Kidney capillary endothelial cell (primary cell): ENCODE measurements at places on chromosomes 5 and 9.

GRCh38 chr5:118211606-118212005 is 776.7 kb downstream of the DTWD2 start:
- DNase-seq: no peak

DNA sequence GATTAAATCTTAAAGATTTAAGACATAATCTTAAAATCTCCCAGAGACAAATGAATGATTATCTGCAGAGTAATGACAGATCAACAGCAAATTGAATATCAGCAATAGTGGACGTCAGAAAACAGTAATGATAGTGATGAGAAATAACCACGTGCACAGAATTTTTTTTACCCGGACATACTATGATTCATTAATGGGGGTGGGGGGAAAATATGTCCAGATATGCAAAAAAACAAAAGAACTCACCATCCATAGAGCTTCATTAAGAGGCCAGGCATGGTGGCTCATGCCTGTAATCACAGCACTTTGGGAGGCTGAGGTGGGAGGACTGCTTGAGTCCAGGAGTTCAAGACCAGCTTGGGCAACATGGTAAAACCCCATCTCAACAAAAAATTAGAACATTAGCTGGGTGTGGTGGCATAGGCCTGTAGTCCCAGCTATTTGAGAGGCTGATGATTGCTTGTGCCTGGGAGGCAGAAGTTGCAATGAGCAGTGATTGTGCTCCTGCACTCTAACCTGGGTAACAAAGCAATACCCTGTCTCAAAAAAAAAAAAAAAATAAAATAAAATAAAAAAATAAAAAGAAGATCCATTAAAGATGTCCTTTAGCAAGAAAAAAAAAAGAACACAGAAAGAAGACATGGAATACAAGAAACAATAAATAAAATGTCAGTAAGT is 30.9 kb upstream of the SHOC1 start:
- DNase-seq: no peak

DNA sequence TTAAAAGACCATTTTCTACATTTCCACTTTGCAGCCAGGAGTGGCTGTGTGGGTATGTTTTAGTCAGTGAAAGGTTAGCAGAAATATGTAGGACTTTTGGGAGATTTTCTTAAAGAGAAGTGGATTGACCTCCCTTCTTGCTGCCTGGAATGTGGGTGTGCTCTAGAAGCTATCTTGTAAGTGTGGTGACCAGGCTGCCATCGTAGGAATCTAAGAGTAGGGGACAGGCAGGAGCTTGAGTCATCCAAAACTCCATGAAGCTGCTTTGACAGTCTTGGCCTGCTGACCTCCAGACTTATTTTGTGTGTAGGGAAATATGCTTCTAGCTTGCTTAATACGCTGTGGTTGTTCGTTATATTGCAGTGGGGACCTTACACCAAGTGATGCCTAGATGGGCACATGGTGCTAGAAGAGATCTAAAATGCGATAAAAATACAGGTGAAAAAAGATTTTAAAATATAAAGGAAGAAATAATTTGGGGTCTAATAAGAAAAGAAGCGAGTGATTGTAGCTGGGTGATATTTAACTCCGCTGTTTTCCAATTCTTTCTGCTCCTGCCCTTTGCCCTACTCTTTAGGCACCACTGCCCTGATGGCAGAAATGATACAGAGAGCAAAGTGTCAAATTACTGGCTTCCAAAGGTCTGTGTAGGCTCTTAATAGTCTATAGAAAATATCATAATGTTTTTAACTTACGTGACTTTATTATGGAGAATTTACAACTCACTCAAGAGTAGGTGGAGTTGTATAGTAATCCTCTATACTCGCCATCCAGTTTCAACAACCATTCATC is 298.2 kb upstream of the ZNF608 start:
- no peak for DNase-seq

- no peak for DNase-seq
These were observed 1.0 kb upstream of the TSLP start for GRCh38 chr5:111070272-111071134.

DNA sequence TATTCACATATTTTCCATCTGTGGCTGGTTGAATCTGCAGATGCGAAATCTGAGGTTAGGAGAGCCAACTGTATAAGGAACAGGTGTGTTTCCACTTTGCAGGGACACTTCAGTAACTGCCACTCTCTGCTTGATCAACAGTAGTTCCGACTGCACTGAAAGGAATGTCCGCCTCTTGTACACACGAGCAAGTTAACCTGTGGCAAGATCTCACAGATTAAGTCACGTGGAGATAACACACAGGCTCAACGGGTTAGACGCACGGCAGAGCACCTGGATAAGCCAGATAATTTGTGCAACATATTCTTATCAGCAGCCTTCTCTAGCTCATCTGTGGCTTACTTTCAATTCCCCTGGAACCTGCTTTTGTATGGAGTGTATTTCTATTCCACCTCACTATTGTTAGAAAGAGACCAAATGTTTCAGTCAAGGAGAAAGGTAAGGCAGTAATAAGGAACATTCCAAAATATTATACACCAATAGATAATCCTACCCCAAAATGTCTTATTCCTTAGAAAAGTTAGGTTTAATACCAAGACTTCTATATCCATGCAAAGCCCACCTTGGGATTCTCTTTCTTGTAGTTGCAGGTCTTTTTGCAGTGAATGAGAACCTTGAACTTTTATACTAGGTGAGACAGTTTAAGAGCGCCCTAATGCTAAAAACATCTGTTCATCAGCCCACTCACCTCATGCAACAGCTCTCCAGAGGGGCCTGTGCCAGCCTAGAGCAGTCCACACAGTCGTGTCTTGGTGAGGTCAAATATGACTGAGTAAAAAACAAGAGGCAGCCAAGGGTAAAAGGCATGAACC is 6.5 kb upstream of the C9 start:
- no peak for DNase-seq

- no peak for DNase-seq
These were observed 313.0 kb upstream of the CDH6 start for GRCh38 chr5:30880514-30880913.

DNA sequence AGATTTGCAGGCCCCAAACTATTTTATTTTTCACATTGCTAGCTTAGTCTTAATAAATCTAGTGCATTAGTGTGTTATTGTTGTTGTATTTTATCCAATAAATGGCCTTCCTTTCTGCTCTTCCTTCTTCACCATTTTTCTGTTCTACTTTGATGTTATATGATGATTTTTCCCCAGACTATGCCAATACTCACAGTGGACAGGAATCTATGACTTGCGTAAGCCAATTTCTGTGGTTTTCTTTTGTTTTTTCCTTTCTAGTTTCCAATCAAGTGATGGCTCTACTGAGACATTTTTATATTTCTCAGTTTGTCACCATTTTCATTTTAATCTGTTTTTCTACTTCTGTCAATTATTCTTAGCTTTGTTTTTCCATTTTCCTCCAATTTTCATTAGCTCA is 106.8 kb upstream of the FBXL7 start:
- DNase-seq: no peak

DNA sequence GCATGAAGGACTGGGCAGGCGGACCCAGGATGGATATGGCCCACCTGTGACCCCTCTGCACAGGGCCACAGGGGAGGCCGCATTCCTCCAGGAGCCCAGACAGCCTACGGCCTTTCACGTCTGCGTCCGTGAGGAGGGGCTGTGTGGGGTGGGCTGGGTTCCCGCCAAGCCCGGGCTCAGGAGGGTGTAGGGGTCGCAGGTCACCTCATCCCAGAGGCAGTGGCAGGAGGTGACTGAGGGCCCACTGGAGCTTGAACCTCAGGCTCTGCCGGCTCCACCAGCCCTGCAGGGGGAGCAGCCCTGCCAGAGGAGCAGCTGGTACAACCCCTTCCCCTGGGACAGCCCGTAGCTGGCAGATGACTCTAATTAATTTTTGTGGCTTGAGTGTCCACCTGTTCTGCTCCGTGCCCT is 40.7 kb upstream of the CACNA1B start:
- DNase-seq: no peak

DNA sequence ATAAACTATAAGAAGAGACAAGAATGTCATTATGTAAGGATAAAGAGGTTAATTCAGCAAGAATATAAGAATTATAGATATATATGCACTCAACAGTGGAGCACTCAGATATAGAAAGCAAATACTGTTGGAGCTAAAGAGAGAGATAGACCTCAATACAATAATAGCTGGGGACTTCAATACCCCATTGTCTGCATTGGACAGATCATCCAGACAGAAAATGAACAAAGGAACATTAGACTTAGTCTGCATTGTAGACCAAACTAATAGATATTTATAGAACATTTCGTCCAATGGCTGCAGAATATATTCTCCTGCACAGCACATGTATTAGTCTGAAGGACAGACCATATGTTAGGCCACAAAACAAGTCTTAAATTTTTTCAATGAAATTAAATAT is 777.1 kb downstream of the CDH18 start:
- DNase-seq: no peak

GRCh38 chr9:14957109-14957508 is 46.9 kb upstream of the FREM1 start:
- DNase-seq: no peak

DNA sequence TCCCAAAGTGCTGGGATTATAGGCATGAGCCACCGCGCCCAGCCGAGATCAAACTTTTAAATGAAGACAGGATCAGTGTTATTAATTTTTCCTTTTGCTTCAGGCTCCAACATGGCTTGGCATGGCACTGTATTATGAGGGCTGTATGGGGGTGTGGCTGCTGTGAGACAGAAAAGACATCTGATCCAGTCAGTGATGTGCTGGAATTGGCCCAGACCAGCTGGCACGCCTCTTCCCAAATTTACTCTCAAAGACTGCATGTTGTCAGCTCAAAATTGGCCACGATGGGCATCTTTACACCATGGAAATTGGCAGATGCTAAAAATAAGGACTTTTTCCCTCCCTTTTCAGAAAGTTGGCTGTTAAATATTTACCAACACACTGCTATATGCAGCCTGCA is 12.1 kb upstream of the COL27A1 start:
- no peak for DNase-seq

- peak; percentile 15 for DNase-seq
These were observed 86.2 kb downstream of the PTPN3 start for GRCh38 chr9:109411798-109412352.

- DNase-seq: no peak
These were observed 306.6 kb upstream of the DMRT1 start for GRCh38 chr9:534886-535285.

GRCh38 chr5:149487672-149488071 is 63.6 kb downstream of the CSNK1A1 start:
- DNase-seq: no peak
